Choroid plexus epithelial cell (primary cell): ENCODE measurements at places on chromosomes 12 and 14.

DNA sequence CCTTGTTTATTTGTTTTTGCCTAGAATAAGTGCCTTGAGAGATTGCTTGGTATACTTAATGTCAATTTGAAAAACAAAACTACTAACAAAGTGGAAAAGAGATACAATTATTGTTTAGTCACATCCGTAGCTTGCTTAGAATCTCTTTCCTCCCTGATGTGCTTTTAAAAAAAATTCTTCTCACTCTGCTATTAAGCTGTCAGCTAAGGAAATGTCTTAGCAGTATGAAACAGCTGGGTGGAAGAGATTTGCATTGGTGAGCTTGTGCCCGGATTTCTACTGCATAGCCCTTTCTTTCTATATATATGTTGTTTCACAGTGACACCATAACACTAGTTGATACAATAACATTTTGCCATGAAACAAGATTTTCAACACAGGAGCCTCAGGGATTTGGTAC, 229.4 kb upstream of the RGS6 start:
- DNase-seq = no peak

DNA sequence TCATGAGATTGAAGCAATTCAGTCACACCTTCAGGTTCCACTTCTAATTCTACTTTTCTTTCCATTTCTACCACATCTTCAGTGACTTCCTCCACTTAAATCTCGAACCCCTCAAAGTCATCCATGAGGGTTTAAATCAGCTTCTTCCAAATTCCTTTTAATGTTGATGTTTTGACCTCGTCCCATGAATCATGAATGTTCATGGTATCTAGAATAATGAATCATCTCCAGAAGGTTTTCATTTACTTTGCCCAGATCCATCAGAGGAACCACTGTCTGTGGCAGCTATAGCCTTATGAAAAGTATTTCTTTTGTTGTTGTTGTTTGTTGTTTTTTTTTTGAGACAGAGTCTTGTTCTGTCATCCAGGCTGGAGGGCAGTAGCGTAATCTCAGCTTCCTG, 7.6 kb downstream of the RXYLT1 start:
- DNase-seq = no peak

GRCh38 chr12:2997989-2998670, 38.9 kb downstream of the TEAD4 start:
- no peak for DNase-seq

DNA sequence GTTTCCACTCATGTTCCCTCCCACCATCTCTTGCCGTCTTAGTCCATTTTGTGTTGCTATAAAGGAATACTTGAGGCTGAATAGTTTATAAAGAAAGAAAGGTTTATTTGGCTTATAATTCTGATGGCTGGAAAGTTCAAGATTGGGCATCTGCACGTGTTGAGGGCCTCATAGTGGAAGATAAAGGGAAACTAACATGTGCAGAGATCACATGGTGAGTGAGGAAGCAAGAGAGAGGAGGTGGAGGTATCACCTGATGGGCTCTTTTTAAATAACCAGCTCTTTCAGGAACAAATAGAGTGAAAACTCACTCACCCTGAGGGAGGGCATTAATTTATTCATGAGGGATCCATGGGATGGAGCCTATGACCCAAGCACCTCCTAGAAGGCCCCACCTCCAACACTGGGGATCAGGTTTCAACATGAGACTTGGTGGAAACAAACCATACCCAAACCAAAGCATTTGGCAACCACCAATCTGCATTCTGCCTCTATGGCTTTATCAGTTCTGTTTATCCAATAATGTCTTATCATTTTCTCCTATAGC, 29.5 kb downstream of the MYO1H start:
- DNase-seq = no peak

GRCh38 chr14:42421377-42422078, 814.9 kb downstream of the LRFN5 start:
- DNase-seq = no peak

GRCh38 chr12:32051511-32052211, 55.0 kb upstream of the BICD1 start:
- peak; percentile 83 for DNase-seq
